ENCODE measurements at places on chromosomes 4 and X.

GRCh38 chrX:47232803-47233332, at the start of gene USP11:
Gene USP11 (plus strand): TSS chrX:47233009. CDS start chrX:47233044, 35 bp downstream.
- H3K36me3 ChIP-seq: peaks cover 8% of the 10 kb centered on the region
- peak within 1 kb of the TSS; percentile 93 for H3K27ac ChIP-seq
- DNase-seq: no peak
- H3K4me3 ChIP-seq: peak within 1 kb of the TSS; percentile 80
- H3K27me3 ChIP-seq: no peaks in the 10 kb centered on the region

GRCh38 chrX:2299871-2300270, 200.9 kb downstream of the DHRSX start:
- no peak overlapping the region for H3K27ac ChIP-seq
- H3K27me3 ChIP-seq: no peaks in the 10 kb centered on the region
- no peaks in the 10 kb centered on the region for H3K36me3 ChIP-seq
- no peak for DNase-seq
- no peak overlapping the region for H3K4me3 ChIP-seq
- H3K4me1 ChIP-seq: no peaks in the 10 kb centered on the region

DNA sequence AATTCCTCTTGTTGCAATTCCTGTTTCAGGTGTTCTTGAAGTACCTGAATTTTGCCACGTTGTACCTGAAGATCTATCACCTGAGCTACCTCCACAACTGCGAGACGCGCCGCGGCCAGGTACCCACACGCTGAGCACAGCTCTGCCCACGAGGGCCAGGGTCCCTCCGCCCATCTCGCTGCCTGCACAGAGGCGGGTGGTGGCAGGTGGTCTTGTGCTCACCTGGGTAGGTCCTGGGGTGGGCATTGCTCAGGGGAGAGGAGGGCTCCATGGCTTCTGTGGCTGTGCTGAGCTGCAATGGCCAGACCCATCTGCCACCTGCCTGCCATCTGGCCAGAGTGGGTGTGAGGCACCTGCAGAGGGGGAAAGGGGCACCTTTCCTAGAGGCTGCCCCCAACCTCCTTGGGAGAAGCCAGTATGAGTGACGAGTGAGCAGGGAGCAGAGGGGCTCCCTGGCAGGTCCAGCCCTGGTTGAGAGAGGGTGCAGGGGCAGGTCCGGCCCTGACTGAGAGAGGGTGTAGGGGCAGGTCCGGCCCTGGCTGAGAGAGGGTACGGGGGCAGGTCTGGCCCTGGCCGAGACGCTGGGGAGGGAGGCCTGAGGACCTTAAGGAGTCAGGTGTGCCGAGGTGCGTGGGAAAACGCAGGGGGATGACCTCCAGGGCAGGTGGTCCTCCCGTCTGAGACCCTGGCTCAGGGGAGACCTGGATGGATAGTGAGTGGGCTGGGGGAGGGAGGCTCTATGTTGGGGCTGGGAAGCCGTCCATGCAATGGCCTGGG, 10.7 kb downstream of the PDE6B start:
- no peak overlapping the region for H3K27ac ChIP-seq
- H3K4me1 ChIP-seq: no peaks in the 10 kb centered on the region
- no peak overlapping the region for H3K4me3 ChIP-seq
- no peaks in the 10 kb centered on the region for H3K36me3 ChIP-seq

DNA sequence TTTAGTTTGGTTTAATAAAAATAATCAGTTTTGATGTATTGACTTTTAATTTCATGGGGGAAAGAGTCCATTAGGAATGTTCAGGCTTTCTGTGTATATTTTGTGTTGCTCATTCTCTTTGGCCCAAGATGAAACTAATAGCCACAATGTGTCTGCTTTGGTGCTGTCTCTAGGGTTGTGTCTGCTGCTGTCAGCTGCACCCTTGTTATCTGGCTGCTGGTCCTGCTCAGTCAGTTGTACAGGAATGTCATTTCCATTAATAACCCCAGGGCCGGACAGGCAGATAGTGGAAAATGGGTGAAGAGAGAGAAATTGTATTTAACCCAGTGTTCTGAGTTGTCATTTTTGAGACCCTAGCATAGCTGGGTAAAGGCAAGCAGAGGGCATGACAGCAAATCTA, 115.1 kb downstream of the PHEX start:
- no peaks in the 10 kb centered on the region for H3K27me3 ChIP-seq
- no peak overlapping the region for H3K27ac ChIP-seq
- no peaks in the 10 kb centered on the region for H3K36me3 ChIP-seq
- no peak for DNase-seq
- H3K4me1 ChIP-seq: no peaks in the 10 kb centered on the region

GRCh38 chr4:6965329-6965728, 55.7 kb downstream of the TBC1D14 start:
- H3K4me1 ChIP-seq: no peaks in the 10 kb centered on the region
- H3K27me3 ChIP-seq: no peaks in the 10 kb centered on the region
- peaks cover 6% of the 10 kb centered on the region for H3K36me3 ChIP-seq
- no peak for DNase-seq

- no peaks in the 10 kb centered on the region for H3K27me3 ChIP-seq
- H3K36me3 ChIP-seq: no peaks in the 10 kb centered on the region
- H3K4me1 ChIP-seq: peaks cover 7% of the 10 kb centered on the region
- no peak overlapping the region for H3K4me3 ChIP-seq
These were observed 86.0 kb downstream of the WWC2 start for GRCh38 chr4:183185018-183185417.

Measured in thoracic aorta (tissue), 2 donors.